ENCODE measurements at places on chromosomes 7 and 10. TPM values are rescaled to one million over a fixed set of nuclear protein-coding genes. Genes with fewer than 3 reads are reported as not detected.

Gene C10orf143
- not detected for total RNA-seq

Gene CYP2W1
- total RNA-seq, result not detected

Gene IDI2
- not detected for total RNA-seq

Gene TMEM270
- 0.23 TPM for total RNA-seq

Gene PLAU
- total RNA-seq, result 504 TPM

Gene FHIP2A
- 3.5 TPM for total RNA-seq

Gene TWIST1
- 19.1 TPM for total RNA-seq

Gene COL26A1
- total RNA-seq, result 0.02 TPM

Gene OGDH
- total RNA-seq, result 41.8 TPM

Gene STRIP2
- 15.2 TPM for total RNA-seq

Gene AOAH
- total RNA-seq, result 1.4 TPM

Gene CASTOR2
- total RNA-seq, result 1.5 TPM

Gene OR6V1
- total RNA-seq, result not detected

Gene LRRC61
- total RNA-seq, result not detected

Gene SDK1
- total RNA-seq, result 1.6 TPM

Gene CISD1
- total RNA-seq, result 63.0 TPM

Gene COL28A1
- not detected for total RNA-seq

Gene CALML3
- not detected for total RNA-seq
